Effector memory CD4-positive, alpha-beta T cell (primary cell): ENCODE measurements at places on chromosomes 16 and 17.

- no peak overlapping the region for H3K27ac ChIP-seq
- H3K4me1 ChIP-seq: no peaks in the 10 kb centered on the region
- H3K4me3 ChIP-seq: no peak overlapping the region
- no peak for DNase-seq
- H3K27me3 ChIP-seq: no peaks in the 10 kb centered on the region
- no peaks in the 10 kb centered on the region for H3K36me3 ChIP-seq
These were observed 41.9 kb downstream of the TMEM11 start for GRCh38 chr17:21171970-21172510.

GRCh38 chr17:70298929-70299531 is 129.7 kb downstream of the KCNJ2 start:
- no peak overlapping the region for H3K27ac ChIP-seq
- no peaks in the 10 kb centered on the region for H3K4me1 ChIP-seq
- no peak for DNase-seq
- H3K36me3 ChIP-seq: no peaks in the 10 kb centered on the region

DNA sequence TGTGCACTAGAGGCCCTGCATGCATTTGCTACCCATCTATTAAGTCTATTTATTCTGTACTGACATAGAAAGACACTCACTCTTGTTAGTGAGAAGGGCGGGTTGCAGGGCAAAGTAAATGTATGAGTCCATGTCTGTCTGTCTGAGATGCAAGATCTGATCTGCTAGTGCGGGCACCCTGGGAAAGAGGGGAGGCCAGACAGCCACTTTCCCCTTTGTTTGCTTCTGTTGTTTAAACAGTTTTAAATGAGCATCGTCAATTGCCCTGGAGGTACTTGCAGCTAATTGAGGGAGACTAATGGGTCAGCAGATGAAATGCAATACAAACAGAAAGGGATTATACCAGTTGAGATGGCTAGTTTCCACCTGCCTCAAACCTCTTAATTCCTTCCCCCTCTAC is 24.9 kb downstream of the SCNN1G start:
- H3K36me3 ChIP-seq: no peaks in the 10 kb centered on the region
- no peak for DNase-seq
- no peak overlapping the region for H3K4me3 ChIP-seq
- peaks cover 3% of the 10 kb centered on the region for H3K27me3 ChIP-seq
- H3K4me1 ChIP-seq: no peaks in the 10 kb centered on the region

DNA sequence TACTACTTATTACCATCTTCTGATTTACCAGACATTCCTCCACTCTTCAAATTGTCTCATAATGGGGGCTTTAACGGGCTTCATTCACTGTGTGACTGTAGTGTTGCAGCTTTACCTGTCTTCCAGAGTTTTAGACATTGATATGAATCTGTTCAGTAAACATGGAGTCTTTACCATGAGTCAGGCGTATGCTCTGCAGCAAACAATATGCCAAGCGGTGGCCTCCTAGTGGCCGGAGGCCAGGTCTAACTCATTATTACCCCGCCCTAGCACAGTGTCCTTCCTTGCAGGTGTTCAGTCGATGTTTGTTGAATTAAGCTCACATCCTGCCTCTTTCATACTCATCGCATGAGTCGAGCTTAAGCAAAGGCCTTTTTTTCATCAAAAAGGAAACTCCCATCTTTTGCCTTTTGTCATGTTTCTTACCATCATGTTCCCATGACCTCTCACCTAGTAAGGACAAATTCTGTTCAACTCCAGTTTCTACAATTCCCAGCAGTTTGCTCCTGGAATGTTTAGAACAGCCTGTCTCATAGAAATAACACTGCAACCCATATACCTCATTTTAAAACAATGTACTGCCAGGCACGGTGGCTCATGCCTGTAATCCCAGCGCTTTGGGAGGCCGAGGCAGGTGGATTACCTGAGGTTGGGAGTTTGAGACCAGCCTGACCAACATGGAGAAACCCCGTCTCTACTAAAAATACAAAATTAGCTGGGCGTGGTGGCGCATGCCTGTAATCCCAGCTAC is 39.4 kb downstream of the TUBD1 start:
- no peaks in the 10 kb centered on the region for H3K36me3 ChIP-seq
- no peak overlapping the region for H3K4me3 ChIP-seq
- peaks cover 10% of the 10 kb centered on the region for H3K4me1 ChIP-seq
- peak; percentile 49 for DNase-seq
- no peaks in the 10 kb centered on the region for H3K27me3 ChIP-seq

- peaks cover 13% of the 10 kb centered on the region for H3K4me1 ChIP-seq
- H3K4me3 ChIP-seq: peak within 1 kb of the TSS; percentile 62
- peak within 1 kb of the TSS; percentile 65 for H3K27ac ChIP-seq
- no peaks in the 10 kb centered on the region for H3K27me3 ChIP-seq
- no peaks in the 10 kb centered on the region for H3K36me3 ChIP-seq
These were observed at the start of gene PDPK1 for GRCh38 chr16:2537451-2538379. TSS of gene PDPK1 (plus strand) at chr16:2538021. CDS start at chr16:2538113, 92 bp downstream.

DNA sequence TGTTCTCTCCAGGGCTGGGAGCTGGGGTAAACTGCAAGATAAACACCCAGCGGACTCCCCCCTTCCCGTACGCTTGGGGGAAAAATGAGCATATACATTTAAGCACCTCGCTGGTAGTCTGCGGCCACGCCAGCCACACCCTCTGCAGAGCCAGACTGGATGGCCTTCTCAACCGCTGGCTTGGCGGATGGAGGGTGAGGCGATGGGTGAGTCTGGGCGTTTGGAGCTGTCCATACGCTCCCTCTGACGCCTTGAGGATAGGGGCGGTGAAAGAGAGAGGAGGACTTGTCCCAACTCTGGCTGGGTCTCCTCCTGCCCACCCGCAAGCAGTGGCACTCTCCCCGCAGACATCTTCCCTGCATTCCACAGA is 1.0 kb downstream of the ITGA3 start:
- no peaks in the 10 kb centered on the region for H3K27me3 ChIP-seq
- H3K36me3 ChIP-seq: no peaks in the 10 kb centered on the region
- H3K4me3 ChIP-seq: peak overlapping the region; percentile 84
- H3K4me1 ChIP-seq: peaks cover 11% of the 10 kb centered on the region

- peak; percentile 94 for DNase-seq
- peaks cover 14% of the 10 kb centered on the region for H3K4me1 ChIP-seq
- H3K27ac ChIP-seq: peak within 1 kb of the TSS; percentile 53
- peaks cover 52% of the 10 kb centered on the region for H3K36me3 ChIP-seq
These were observed at the start of gene PCYT2 for GRCh38 chr17:81911277-81911961. TSS of gene PCYT2 (minus strand) at chr17:81911399. CDS start at chr17:81911355, 44 bp downstream.

- no peaks in the 10 kb centered on the region for H3K36me3 ChIP-seq
- H3K27ac ChIP-seq: no peak overlapping the region
- DNase-seq: no peak
- H3K4me3 ChIP-seq: no peak overlapping the region
These were observed 13.1 kb upstream of the GRB2 start for GRCh38 chr17:75418531-75418930.

- no peak overlapping the region for H3K27ac ChIP-seq
- H3K36me3 ChIP-seq: no peaks in the 10 kb centered on the region
- no peaks in the 10 kb centered on the region for H3K27me3 ChIP-seq
- DNase-seq: no peak
These were observed 8.7 kb upstream of the PRPF8 start for GRCh38 chr17:1693339-1693738.

DNA sequence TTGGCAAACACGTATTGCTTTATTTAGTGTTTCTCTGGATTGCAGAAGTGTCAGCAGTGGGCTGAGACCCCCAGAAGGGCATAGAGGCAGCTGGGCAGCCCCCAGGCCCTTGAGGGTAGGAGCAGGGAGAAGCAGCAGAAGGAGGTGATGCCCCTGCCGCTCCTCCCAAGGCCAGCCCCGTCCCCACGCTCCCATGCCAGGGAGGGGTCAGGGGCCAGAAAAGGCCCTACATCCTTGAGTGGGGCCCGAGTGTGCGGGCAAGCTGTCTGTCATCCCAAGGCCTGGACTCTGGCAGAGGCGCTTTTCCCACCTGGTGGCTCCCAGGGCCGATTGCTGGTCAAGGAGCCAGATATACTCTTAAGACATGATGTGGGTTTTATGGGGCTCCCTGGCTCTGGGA is 8.2 kb upstream of the CRK start:
- no peak overlapping the region for H3K27ac ChIP-seq
- no peak overlapping the region for H3K4me3 ChIP-seq
- H3K36me3 ChIP-seq: peaks cover 19% of the 10 kb centered on the region
- no peak for DNase-seq
- peaks cover 17% of the 10 kb centered on the region for H3K4me1 ChIP-seq

- H3K4me3 ChIP-seq: no peak overlapping the region
- H3K4me1 ChIP-seq: no peaks in the 10 kb centered on the region
- no peaks in the 10 kb centered on the region for H3K27me3 ChIP-seq
- H3K27ac ChIP-seq: no peak overlapping the region
- H3K36me3 ChIP-seq: peaks cover 72% of the 10 kb centered on the region
These were observed 43.6 kb upstream of the PIK3R6 start for GRCh38 chr17:8910969-8911604.

GRCh38 chr17:30838202-30838807 is 6.5 kb downstream of the ATAD5 start:
- no peaks in the 10 kb centered on the region for H3K27me3 ChIP-seq
- peaks cover 10% of the 10 kb centered on the region for H3K36me3 ChIP-seq
- no peaks in the 10 kb centered on the region for H3K4me1 ChIP-seq
- no peak overlapping the region for H3K27ac ChIP-seq
- no peak overlapping the region for H3K4me3 ChIP-seq
- DNase-seq: no peak

DNA sequence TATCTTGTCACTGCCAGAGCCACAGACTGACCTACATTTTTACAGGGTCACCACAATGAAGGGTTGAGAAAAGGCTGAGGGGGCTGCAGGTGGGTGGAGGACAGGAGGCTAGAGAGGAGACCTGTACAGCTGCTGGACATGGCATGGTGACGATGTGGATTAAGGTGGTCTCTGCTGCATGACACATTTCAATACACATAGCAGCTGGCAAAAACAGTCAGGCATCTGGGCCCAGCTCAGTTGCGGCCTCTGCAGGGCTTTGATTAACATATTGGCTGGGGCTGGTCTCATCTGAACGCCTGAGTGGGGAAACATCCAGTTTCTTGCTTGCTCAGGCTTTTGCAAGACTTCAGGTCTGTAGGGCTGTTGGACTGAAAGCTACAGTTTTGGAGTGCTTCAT is 265.4 kb upstream of the FOXF1 start:
- no peaks in the 10 kb centered on the region for H3K4me1 ChIP-seq
- H3K36me3 ChIP-seq: no peaks in the 10 kb centered on the region
- H3K4me3 ChIP-seq: no peak overlapping the region
- no peak for DNase-seq
- peaks cover 3% of the 10 kb centered on the region for H3K27me3 ChIP-seq

GRCh38 chr16:20946015-20946629 is 45.6 kb downstream of the LYRM1 start:
- no peak overlapping the region for H3K27ac ChIP-seq
- H3K27me3 ChIP-seq: no peaks in the 10 kb centered on the region
- H3K4me3 ChIP-seq: no peak overlapping the region
- DNase-seq: no peak
- H3K36me3 ChIP-seq: no peaks in the 10 kb centered on the region

DNA sequence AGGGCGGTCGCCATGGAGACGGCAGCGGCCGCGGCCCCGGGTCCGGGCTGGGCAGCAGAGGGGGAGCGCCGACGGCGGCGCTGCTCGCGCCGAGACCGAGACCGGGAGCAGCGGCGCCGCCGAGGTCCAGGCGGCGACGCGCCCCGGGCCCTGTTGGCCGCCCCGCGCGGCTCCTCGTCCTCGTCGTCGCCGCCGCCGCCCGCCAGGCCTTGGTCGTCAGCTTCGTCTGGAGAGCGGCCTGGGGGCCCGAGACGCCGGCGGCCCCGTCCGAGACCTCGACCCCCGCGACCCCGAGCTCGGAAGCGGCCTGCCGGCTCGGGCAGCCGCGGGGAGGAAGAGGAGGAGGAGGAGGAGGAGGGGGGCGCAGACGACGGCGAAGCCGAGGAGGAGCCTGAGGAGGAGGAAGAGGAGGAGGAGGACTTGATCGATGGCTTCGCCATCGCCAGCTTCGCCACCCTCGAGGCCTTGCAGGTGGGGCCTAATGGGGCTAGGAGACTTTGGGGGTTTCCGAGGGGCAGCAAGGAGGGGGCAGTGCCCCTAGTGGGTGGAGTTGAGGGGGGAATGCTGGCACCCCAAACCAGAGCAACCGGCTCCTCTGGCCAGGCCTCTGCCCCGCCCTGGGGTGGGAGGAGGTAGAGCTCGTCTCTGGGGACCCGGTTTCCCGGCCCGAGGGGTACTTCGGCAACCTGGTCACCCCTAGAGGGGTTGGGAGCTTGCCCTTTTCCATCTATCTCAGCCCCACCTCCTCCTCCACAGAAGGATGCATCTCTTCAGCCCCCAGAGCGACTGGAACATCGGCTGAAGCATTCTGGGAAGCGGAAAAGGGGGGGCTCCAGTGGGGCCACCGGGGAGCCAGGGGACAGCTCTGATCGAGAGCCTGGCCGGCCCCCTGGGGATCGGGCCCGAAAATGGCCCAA is 1.5 kb downstream of the FBRS start:
- peaks cover 53% of the 10 kb centered on the region for H3K36me3 ChIP-seq
- peaks cover 45% of the 10 kb centered on the region for H3K4me1 ChIP-seq
- H3K4me3 ChIP-seq: peak overlapping the region; percentile 76
- no peaks in the 10 kb centered on the region for H3K27me3 ChIP-seq

DNA sequence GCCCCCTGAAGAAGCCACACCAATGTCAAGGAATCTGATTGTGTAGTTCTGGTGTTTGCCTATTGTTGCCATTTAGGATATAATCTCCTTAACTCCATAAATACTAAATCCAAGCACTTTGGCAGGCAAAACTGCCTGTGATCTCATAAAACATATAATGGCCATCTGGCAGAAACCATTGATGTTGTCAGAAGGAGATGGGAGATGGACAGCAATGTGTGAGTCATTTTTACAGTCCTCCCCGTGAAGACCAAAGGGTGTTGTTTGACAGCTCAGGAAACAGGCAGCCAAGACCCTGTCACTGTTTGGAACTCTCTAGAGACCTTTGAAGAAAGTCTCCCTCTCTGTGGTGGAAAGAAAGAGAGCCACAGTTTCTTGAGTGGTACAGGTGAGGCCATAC is 454.1 kb downstream of the HS3ST3B1 start:
- no peaks in the 10 kb centered on the region for H3K36me3 ChIP-seq
- DNase-seq: no peak
- no peaks in the 10 kb centered on the region for H3K27me3 ChIP-seq
- no peak overlapping the region for H3K27ac ChIP-seq
- H3K4me1 ChIP-seq: no peaks in the 10 kb centered on the region

- H3K27me3 ChIP-seq: no peaks in the 10 kb centered on the region
- H3K36me3 ChIP-seq: no peaks in the 10 kb centered on the region
- peak overlapping the region; percentile 53 for H3K27ac ChIP-seq
- H3K4me1 ChIP-seq: no peaks in the 10 kb centered on the region
- H3K4me3 ChIP-seq: peak overlapping the region; percentile 51
These were observed 10.0 kb downstream of the CMC2 start for GRCh38 chr16:80996688-80997138.
